ENCODE measurements at places on chromosomes 13 and 19.

- no peak for DNase-seq
Observed at GRCh38 chr13:95226932-95227695, 74.1 kb downstream of the ABCC4 start.

DNA sequence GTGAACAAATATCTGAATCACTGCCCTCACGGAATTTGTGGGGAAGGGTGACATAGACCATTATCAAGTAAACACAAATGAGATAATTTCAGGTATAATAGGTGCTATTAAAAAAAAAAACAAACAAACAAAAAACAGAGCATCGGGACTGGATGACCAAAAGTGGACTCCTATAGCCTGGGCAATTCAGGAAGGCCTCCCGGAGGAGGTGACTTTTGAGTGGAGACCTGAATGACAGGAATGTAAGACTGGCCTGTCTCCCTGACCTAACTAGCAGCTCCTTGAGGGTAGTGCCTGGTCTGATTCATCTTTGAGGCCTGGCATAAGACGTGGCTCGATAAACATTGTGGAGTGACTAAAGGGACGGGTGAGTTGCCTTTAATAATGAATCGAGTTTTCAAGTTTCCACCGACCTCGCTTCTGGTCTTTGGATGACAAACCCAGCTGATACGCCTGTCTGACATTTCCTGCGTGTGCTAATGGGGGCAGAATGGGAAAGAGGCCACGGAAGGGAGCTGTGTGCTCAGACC lies 6.8 kb downstream of the KLK10 start:
- DNase-seq: no peak

- peak; percentile 86 for DNase-seq
Observed at GRCh38 chr19:41998246-41999020, 4.4 kb upstream of the ATP1A3 start.

DNA sequence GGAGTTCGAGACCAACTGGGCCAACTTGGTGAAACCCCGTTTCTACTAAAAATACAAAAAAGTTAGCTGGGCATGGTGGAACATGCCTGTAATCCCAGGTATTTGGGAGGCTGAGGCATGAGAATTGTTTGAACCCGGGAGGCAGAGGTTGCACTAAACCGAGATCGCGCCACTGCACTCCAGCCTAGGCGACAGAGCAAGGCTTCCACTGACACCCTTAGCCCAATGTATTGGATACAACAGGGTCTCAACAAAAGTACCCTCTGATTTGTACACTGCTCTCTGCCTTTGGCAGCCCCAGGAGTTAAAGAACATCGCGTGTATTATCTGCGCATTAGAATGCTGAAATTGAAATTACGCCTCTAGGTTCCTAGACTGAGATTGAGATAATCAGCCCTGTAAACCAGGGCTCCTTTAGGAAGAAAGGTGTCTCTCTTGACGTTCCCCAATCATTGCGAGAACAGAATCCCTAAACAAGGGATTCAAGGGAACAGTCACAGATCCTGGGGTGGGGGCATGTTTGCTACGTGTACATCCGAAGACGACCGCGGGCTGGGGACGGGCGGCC lies 21.9 kb downstream of the IPO5 start:
- DNase-seq: no peak

DNA sequence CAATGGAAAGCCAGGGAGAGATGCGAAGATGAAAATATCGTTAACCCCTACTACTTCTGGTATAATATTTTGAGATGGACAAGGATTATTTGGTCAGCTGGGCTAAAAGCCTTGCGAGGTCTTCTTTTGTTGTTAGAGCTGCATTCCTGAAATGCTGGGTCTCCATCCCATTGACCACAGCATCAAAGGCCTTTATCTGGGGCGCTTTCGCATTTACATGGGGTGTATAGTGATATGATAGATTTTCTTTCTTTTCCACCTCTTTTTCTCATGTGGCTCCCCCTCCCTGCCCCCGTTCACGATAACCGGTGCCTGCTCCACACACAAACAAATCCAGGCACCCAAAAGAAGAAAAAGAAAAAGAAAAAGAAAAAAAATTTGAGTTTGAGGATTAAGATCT lies 77.5 kb downstream of the ZNF536 start:
- no peak for DNase-seq

- DNase-seq: no peak
Observed at GRCh38 chr19:51467864-51468544, 9.8 kb upstream of the SIGLEC8 start.

DNA sequence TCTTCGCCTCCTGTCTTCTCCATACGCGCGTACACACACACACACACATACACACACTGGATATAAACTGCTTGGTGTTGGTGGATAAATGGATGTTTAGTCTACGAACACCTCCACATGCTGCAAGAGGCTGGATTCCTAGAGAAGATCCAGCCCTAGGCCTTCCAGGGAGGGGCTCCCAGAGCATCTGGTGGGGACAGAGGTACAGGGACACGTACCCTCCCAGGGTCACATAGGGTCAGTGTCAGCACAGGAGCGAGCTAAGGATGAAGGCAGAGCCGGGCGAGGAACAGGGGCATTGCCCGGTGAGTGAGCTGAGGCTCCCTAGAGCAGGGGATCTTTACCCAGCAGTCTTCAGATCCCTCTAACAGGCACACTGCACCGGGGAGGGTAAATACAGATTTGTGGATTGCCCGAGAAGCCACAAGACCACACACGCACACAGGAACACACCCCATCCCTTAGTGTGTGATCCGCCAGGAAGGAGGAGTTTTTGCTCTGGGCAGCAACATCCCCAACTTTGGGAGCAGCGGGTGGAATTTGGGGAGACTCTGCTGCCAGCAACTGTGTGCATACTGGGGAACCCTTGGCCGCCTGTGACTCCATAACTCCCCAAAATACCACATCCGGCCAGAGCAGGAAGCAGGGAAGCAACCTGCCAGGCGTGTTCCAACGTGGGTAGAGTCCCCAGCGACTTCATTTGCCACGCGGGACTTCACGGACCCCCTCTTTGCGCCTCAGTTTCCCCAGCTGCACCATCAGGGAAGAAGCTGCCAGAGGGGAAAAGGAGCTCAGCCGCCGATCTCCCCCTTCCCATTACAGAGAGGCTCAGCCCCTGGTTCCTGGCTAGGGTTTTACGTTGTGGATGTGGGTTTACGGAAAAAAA lies 5.8 kb upstream of the TLE2 start:
- DNase-seq: peak; percentile 77

GRCh38 chr13:106942563-106942962 lies 374.6 kb upstream of the ARGLU1 start:
- no peak for DNase-seq

DNA sequence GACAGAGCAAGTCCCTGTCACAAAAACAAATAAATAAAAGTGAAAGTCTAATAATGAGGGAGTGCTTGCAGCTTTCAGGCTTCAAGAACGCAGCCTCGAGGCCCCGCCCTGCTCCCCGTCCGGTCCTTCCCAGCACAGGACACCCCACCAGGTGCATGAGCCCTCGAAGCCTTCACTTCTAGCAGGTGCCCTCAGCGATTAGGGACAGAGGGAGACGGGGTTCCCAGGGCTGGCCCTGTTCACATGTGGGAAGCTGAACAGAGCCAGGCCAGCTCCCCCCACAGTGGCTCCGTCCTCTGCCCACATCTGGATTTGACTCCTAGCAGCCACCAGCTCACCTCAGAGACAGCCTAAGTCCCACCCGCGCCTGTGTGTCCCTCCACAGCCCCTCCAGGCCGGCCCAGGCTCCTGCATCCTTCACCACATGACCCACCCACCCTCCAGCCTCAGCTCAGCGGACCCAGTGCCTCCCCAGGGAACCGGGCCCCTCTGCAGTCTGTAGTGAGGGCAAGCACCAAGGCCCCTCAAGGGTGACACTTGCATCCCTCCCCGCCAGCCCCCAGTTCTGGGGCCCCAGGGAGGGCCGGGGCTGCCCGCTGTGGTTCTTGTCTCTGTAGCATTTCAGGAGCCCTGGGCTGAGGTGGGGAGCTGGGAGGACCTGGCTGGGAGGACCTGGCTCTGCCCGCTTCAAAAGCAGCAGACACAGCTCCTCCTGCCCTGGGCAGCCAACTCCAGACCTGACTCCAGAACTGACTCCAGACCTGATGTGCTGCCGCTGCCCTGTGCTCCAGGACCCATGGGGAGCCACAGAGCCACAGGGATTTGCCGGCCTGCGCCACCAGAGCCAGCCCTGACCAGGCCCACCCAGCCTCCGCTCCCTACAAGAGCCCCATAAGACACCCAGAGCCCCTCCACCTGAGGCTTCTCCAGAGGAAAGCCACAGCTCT lies 27.2 kb downstream of the GPX4 start:
- DNase-seq: peak; percentile 69

DNA sequence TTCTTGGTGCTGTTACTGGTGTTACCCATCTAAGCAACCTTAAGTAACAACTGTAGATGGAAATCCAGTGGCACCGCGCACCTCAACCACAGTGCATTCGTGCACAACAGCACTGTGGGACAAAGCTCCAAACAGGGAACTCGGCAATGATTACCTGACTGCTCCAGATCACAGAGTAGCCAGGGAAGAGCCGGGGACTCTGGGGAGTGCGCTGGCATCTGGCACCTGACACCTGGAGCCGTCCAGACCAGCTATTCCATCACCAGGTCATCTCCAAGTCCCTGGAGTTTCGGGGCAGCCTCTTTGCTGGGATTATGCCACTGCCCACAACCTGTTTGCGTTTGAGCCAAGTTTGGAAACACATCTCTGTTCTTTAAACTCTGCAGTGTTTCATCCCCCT lies 62.0 kb downstream of the COL4A1 start:
- DNase-seq: no peak

DNA sequence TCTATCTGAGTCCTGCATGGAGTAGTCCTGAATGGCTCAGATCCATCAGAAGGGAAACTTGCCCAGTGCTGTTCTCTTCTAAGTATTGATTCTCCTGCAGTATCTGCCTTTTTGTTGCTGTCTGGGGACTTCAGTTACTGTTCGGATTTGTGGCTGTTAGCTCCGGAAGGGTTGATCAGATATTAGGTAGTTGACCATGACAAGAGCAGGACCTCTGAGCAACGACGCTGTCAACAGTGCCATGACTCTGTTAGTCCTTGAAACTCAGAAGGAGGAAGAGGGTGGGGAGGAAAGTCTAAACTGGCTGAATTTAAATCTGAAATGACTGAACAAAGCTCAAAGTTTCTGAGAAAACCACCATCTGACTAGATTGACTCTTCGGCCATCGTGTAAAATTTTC lies 42.2 kb downstream of the CCNE1 start:
- DNase-seq: no peak

DNA sequence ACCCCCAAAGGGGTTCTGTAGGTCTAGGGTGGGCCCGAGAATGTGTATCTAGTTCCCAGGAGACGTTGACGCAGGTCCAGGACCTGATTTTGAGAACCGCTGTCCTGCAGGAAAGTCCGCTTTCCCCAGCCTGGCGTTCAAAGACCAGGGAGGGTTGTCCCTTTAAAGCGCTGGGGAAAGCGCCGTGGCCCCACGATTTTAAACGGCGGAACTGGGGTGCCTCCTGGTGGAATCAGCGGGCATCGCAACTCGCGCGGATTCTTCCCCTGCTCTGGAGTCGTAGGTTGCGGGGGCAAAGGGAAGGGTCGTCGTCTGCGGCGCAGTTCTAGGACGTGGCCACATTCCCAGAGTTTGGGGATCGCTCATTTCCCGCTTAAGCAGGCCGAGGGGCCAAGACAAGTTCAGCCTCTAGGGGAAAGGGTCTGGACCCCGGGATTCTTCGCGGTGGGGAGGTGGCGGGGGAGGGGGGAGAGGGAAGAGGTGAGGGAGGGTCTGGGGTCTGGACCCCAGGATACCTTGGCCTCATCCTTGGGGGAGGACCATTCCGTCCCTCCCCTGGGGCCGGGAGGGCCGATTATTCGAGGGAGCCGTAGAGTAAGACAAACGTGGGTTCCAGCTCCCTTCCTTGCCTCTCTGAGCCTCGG lies 7.7 kb downstream of the PNMA8B start:
- DNase-seq: peak; percentile 96

All from activated CD8-positive, alpha-beta memory T cell treated with anti-CD3 and anti-CD28 coated beads, Interleukin-2, amount 50 U/mL, for 48 hours (primary cell).